ENCODE measurements at places on chromosomes 7 and 10.
A peak's percentile ranks its signal among the peaks of the same experiment; 100 is the strongest.

GRCh38 chr7:2950578-2950977 lies 93.1 kb downstream of the CARD11 start:
- no peak for DNase-seq

- DNase-seq: no peak
Observed at GRCh38 chr7:16889305-16889704, 7.5 kb upstream of the AGR3 start.

DNA sequence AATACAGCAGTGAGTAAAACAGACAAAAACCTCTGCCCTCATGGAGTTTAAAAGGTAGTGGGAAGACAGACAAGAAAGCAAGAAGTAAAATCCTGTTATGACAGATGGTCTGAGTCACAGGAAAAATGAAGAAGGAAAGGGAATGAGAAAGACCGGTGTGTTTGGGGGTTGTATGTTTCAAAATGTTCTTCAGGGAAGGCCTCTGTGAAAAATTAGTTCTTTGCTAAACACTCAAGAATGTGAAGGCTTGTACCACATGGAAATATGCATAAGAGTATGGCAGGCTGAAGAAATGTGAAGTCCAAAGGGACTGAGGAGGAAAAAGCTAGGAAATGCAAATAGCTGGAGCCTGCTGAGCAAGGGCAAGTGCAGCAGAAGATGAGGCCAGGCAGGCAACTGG lies 315.9 kb upstream of the SEMA3A start:
- no peak for DNase-seq

- DNase-seq: no peak
Observed at GRCh38 chr7:137882261-137882668, 35.5 kb upstream of the DGKI start.

- no peak for DNase-seq
Observed at GRCh38 chr10:88858491-88858890, 6.8 kb upstream of the ANKRD22 start.

DNA sequence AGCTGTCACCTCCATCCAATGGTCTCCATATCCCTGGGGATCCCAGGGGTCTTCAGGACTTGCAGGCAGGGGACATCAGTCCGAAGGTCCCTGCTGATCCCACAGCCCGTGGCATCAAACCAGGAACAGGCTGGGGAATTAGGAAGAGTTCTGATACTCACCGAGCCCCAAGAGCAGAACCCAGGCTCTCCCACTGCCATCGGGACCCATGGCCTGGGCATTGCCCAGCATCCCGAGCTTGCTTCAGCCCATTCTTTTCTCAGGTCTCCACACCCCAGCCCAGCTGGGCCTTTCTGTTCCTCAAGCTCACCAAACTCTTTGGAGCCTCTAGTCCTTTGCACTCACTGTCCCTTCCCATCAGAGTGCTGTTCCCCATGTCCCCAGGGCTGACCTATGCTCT lies 280.9 kb downstream of the GRID1 start:
- no peak for DNase-seq

DNA sequence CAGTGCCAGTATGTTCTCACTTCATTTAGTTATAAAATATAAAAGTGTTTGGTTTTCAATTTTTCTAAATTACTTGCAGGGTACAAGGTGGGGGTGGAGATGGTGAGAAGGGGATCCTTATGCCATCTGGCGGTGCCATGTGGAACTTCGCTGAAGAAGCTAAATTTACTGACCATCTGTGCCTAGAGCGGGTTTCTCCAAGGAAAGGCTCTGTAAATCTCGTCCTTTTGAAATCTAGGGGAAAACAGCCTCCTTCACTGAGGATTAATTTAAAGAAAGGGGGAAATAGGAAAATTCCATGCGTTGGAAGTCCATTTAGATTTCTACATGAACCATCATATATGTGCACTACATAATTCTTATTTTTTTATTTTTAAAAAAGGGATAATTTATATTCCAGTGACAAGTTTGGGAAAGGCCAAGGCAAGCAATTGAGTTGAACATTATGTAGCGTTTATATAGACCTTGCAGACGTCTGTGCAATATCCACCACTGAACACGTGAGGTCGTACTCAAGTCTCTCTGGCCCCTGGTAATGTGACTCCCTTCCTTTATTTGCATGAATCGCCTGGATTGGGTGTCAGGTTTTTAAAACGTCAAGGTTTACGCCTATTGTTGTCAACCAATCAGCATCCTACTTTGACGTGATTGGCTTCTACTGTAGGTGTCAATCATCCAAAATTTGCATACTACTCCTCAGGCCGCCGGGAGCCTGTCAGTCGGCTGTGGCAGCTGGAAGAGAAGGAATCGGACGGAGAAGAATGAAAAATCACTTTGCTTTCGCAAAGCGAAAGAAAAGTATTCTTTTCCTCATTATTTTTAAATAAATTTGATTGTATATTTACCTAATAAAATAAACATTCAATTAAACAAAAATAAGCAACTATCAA lies 297.1 kb upstream of the NFE2L3 start:
- peak; percentile 99 for DNase-seq

DNA sequence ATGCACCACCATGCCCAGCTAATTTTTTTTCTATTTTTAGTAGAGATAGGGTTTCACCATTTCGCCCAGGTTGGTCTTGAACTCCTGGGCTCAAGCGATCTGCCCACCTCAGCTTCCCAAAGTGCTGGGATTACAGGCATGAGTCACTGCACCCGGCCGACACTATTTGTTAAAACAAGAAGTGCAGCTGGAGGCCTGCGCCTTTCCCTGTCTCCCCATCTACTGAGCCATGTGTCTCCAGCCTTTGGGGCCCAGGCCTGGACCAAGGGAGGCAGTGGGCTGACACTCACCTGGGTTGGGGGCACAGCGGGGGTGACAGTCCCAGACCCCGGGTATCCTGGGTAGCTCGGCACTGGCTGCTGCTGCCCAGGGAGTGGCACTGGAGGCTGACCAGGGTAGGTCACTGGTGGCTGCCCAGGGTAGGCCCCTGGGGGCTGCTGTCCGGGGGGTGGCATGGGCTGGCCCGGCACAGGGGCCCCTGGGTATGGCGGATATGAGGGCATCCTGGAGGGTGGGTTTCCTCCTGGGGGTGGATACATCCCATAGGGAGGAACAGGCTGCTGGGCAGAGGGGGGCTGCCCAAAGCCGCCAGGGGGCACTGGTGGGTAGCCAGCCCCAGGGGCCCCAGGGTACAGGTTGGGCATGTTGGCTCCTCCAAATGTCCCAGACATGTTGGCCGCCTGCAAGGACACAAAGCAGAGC lies 36.3 kb downstream of the PLAC9 start:
- no peak for DNase-seq

- DNase-seq: no peak
Observed at GRCh38 chr10:3496138-3496537, 288.9 kb downstream of the KLF6 start.

- no peak for DNase-seq
Observed at GRCh38 chr10:95279042-95279820, 11.6 kb downstream of the PDLIM1 start.

- DNase-seq: peak; percentile 80
Observed at GRCh38 chr10:43229208-43230061, 37.4 kb downstream of the RASGEF1A start.

GRCh38 chr7:1899951-1900762 lies 230.1 kb downstream of the ELFN1 start:
- no peak for DNase-seq

DNA sequence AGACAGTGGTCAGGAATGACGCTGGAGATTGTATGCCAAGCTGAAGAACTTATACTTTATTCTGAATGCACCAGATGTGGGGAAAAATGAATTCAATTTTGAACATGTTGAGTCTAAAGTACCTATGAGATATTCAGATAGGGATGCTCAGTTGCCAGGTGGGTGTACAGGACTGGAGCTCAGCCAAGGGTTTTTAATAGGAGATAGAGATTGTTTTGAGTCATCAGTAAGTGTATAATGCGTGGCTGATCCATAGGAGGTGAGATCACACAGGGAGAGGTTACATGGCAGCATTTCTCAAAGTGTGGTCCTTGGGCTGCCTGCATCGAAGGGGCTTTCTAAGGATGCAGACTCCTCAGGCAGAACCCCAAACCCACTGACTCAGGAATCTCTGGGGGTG lies 6.8 kb upstream of the HIPK2 start:
- DNase-seq: no peak

DNA sequence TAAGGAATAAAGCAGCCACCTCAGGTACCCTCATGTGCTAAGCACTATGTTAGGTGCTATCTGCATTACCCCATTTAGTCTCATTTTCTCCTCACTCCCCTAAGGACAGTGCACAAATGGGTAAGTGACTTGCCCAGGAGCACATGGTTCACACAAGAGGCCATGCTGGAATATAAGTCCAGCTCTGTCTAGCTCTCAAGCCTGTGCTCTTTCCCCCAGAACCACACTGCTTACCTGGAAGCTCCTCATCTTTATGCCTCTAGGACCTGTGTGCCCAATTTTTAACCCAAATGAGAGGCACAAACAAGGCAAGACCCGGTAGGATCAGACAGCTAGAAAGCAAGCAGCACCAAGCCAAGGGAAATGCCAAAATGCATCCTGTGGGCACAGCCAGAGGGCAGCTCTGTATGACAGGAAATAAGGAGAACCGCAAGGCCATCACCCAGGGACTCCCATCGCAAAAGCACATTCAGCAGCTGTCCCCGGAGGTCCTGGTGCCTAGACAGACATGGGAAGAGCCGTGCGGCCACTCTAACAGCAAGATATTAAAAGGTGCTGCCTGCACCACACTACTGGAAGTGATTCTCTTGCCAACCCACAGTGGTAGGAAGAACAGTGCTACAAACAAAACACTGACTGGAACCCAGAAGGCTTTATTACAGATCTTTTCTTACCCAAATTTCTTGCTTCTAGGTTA lies 88.1 kb downstream of the GSAP start:
- no peak for DNase-seq

DNA sequence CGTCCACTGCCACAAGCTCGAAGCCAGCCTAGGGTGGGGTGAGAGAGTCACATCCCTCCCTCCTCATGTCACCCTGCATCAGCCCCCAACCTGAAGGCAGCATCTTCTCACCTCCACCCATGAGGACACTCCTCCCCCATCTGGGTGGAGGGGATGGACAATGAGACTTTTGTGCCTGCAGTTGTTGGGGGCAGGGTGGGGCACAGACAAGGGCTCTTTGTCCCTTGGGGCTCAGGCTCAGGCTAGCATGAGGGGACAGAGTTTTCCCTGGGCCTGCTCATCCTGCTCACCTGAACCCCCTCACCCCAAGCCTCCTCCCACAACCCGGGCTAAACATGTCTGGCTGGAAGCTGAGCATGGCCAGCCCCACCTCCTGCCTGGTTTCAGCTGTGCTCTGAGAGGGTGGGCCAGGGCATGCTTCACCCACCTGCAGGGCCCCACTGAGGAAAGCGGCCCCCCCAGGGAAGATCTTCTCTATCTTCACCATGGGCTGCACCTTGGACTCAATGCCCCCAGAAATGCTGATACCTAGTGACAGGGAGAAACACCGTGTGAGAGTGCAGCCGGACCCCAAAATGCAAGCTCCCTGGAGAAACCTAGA lies 9.3 kb downstream of the LZTS2 start:
- DNase-seq: no peak

GRCh38 chr10:132076578-132077081 lies 10.9 kb downstream of the JAKMIP3 start:
- DNase-seq: no peak

DNA sequence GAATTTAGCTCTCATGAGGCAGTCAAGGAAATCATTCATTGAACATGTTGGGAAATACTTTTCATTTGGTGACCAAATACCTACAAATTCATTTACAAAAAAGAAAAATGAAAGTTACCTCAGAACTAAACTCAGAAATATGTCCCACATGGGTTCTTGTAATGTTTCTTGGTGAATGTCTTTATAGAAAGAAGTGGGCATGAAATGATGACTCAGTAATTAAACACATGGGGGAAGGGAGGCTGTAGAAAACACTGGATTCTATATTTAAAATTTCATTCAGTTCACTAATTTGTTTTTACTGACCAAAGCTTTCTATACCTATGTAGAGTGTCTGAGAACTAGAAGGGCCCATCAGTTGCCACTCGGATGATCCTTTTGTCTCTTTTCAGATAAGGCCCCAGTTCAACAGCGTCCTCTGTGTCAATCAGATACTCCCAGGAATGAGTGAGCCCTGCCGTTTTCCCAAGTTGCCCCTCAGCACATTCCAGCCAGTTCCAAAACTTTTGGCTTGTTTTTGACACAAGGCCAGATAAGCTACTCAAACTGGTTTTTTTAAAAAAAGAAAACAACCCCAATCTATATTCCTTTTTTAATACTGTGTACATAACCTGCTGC lies 49.3 kb upstream of the AGBL3 start:
- DNase-seq: no peak

DNA sequence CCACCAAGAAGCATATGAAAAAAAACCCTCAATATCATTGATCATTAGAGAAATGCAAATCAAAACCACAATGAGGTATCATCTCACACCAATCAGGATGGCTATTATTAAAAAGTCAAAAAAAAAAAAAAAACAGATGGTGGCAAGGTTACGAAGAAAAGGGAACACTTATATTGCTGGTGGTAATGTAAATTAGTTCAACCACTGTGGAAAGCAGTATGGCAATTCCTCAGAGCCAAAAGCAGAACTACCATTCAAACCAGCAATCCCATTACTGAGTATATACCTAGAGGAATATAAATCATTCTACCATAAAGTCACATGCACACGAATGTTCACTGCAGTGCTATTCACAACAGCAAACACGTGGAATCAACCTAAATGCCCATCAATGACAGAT lies 46.0 kb downstream of the CNOT4 start:
- no peak for DNase-seq

Data from kidney (tissue), 22 donors.